ENCODE measurements at places on chromosomes 7 and 10. TPM values are rescaled to one million over a fixed set of nuclear protein-coding genes. Genes with fewer than 3 reads are reported as not detected.

DNA sequence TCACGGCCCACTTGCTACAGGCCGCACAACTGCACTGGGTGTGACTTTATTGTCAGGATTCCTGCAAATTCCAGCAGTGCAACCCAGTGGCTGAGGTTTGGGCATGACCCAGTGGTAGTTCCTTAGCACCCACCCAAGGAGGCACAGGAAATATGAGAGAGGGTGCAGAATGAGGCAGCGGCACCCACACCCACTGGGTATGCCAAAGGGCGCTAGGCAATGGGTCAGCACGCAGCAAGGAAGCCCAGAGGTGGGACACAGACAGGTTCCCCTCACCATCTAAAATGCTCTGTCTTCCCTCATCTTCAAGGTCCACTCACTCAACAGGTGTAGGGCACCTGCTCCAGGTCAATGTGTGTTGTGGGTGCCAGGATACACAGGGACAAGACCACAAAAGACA lies 357.8 kb upstream of the MKI67 start:
- H3K27me3 ChIP-seq: no peaks in the 10 kb centered on the region
- DNase-seq: no peak
- H3K27ac ChIP-seq: no peak overlapping the region
- H3K36me3 ChIP-seq: no peaks in the 10 kb centered on the region
- H3K4me1 ChIP-seq: no peaks in the 10 kb centered on the region

GRCh38 chr10:110962443-110962842 lies 43.0 kb downstream of the SHOC2 start:
- H3K27ac ChIP-seq: no peak overlapping the region
- no peak overlapping the region for H3K4me3 ChIP-seq
- no peak for DNase-seq
- H3K36me3 ChIP-seq: no peaks in the 10 kb centered on the region
- H3K4me1 ChIP-seq: peaks cover 6% of the 10 kb centered on the region

KMT2E gene
- total RNA-seq: 215 TPM

GRCh38 chr7:22660732-22661131 lies 66.3 kb upstream of the IL6 start:
- H3K4me3 ChIP-seq: no peak overlapping the region
- H3K27me3 ChIP-seq: no peaks in the 10 kb centered on the region

CFAP43 gene
- total RNA-seq: not detected

FAM237B gene
- not detected for total RNA-seq

- peaks cover 3% of the 10 kb centered on the region for H3K36me3 ChIP-seq
- H3K27me3 ChIP-seq: no peaks in the 10 kb centered on the region
- no peak for DNase-seq
- H3K4me3 ChIP-seq: no peak overlapping the region
- H3K4me1 ChIP-seq: no peaks in the 10 kb centered on the region
Measured at GRCh38 chr10:60574388-60574787, 184.7 kb upstream of the ANK3 start.

- no peak within 1 kb of the TSS for H3K4me3 ChIP-seq
- no peaks in the 10 kb centered on the region for H3K27me3 ChIP-seq
- no peaks in the 10 kb centered on the region for H3K4me1 ChIP-seq
- H3K36me3 ChIP-seq: no peaks in the 10 kb centered on the region
- H3K27ac ChIP-seq: no peak within 1 kb of the TSS
- DNase-seq: no peak
Measured at GRCh38 chr7:98617051-98617959, at the start of gene NPTX2. NPTX2 (plus strand) TSS chr7:98617285; CDS start chr7:98617462, 177 bp downstream.

PRKG1 gene
- total RNA-seq: not detected

CLDN3 gene
- total RNA-seq: not detected

DNA sequence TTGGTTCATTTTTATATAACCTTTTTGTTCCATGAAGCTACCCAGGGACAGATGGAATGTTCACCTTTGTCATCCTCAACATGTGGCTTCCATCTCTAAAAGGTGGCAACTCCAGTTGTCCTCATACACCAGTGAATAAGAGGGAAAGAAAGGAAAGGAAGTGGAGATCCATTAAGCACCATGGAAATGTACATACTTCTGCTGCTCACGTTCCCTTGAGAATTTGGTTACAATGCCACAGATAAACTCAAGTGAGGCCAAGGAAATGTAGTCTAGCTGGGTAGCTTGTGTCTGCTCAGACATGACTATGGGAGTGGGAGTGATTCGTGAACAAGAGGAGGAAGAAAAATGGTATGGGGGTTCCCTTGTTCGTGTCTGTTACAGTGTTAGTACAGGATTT lies 237.1 kb upstream of the FAM3C start:
- DNase-seq: no peak
- no peaks in the 10 kb centered on the region for H3K4me1 ChIP-seq
- H3K27me3 ChIP-seq: no peaks in the 10 kb centered on the region
- no peak overlapping the region for H3K4me3 ChIP-seq

- no peak overlapping the region for H3K27ac ChIP-seq
- H3K4me1 ChIP-seq: no peaks in the 10 kb centered on the region
- H3K27me3 ChIP-seq: no peaks in the 10 kb centered on the region
- no peak overlapping the region for H3K4me3 ChIP-seq
- H3K36me3 ChIP-seq: no peaks in the 10 kb centered on the region
Measured at GRCh38 chr7:13641714-13642113, 347.8 kb downstream of the ETV1 start.

DNA sequence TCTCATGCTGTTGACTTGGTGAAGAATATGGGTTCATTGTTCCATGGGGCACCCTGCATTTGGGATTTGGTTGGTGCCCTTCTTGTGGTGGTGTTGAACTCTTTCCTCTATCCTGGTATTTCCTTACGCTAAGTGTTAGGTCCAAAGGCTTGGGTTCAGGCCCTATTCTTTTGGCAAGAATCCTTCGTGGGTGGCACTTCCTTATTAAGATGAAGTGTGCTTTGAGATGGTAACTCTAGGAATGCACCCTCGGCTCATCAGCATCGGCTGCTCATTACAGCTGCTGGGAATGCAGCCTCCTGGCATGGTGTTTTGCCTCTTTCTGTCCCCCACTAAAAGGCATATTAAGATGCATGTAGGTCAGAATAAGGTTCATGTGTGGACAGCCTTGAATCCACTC lies 380.7 kb downstream of the RPS24 start:
- H3K27ac ChIP-seq: no peak overlapping the region
- no peaks in the 10 kb centered on the region for H3K27me3 ChIP-seq

DNA sequence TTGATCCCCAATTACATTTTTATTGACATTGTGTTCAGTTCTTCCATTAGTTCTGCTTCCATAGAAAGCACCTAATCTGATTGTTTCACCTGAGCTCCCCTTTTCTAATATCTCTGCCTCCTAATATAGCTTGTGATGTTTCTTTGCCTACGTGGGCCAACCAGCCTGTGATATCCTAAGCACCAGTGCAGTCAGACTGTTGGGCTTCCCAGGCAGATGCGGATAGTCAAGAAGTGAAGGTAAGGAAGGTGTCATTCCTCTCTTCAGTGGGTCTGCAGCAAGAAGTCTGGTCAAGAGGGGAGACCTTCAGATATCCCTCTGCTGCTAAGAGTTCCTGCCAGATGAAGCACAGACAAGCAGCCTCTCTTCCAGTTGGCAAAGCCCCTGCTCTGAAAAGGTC lies 16.2 kb upstream of the DGKI start:
- H3K27ac ChIP-seq: no peak overlapping the region
- H3K27me3 ChIP-seq: no peaks in the 10 kb centered on the region
- H3K4me1 ChIP-seq: no peaks in the 10 kb centered on the region

HECTD2 gene
- 2.0 TPM for total RNA-seq

GRCh38 chr7:1675036-1675671 lies 5.1 kb downstream of the ELFN1 start:
- H3K27ac ChIP-seq: no peak overlapping the region
- H3K4me3 ChIP-seq: no peak overlapping the region
- no peaks in the 10 kb centered on the region for H3K36me3 ChIP-seq
- no peaks in the 10 kb centered on the region for H3K27me3 ChIP-seq

DTX2 gene
- total RNA-seq: 43.8 TPM

RALA gene
- total RNA-seq: 27.6 TPM

- H3K4me1 ChIP-seq: peaks cover 48% of the 10 kb centered on the region
- no peak for DNase-seq
- H3K27me3 ChIP-seq: no peaks in the 10 kb centered on the region
- H3K4me3 ChIP-seq: no peak overlapping the region
Measured at GRCh38 chr10:62856021-62856420, 39.9 kb upstream of the EGR2 start.

KLF14 gene
- total RNA-seq: 0.37 TPM

DNA sequence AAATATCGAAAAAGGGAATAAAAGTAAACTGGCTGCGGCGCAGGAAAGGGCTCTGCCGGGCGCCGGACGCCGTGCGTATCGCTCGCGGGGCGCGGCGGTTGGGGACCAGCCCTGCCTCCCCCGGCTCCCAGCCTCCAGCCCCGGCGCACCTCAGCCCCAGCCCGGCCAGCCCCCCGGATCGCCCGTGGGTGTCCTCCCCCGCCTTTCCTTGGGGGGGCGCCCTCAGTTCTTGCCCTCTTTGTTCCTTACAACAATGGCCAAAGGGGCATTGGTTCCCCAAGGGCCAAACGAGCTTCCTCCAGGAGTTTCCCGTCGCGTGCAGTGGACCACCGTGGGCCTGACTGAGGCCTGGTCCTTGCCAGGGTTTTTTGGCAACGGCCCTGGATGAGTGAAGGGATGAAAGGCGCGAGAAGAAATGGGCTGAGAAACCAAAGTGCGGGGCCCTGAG lies 1.2 kb downstream of the MACROH2A2 start:
- H3K36me3 ChIP-seq: no peaks in the 10 kb centered on the region
- no peak overlapping the region for H3K4me3 ChIP-seq
- H3K27me3 ChIP-seq: peaks cover 11% of the 10 kb centered on the region
- DNase-seq: no peak
- peaks cover 3% of the 10 kb centered on the region for H3K4me1 ChIP-seq

VENTX gene
- total RNA-seq: not detected

CTTNBP2 gene
- not detected for total RNA-seq

EXOC6 gene
- total RNA-seq: 11.4 TPM

SPACDR gene
- total RNA-seq: 2.2 TPM

GRCh38 chr7:149277871-149278270 lies 15.9 kb downstream of the ZNF783 start:
- no peaks in the 10 kb centered on the region for H3K27me3 ChIP-seq
- no peak for DNase-seq
- no peak overlapping the region for H3K4me3 ChIP-seq
- no peak overlapping the region for H3K27ac ChIP-seq
- H3K36me3 ChIP-seq: peaks cover 16% of the 10 kb centered on the region
- H3K4me1 ChIP-seq: no peaks in the 10 kb centered on the region

DNA sequence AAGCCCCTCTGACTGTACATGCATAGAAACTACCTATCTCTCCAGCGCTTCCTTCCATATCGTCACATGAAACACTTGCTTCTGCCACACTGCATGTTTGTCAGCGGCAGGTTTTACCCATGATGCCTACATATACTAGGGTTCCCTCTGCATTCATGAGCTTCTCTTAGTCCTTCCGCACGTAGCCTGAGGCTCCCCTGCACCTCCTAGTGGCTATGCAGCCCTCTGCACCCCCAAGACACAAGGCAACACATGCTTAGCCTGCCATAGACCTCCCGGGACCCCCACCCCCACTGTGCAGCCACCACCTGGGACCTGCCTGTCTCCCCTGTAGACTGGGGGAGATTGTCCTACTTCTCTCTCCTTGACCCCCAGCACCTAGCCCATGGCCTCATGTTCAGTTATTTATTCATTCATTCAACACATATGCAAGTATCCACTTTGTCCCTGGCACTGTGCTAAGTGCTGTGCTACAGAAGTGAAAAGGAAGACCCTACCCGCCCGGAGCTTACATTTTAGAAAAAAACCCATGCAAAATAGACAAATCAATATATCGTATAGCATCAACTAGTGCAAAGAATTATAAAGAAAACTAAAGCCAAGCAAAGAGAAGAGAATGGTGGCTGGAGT lies 23.5 kb downstream of the TMEM273 start:
- H3K4me1 ChIP-seq: no peaks in the 10 kb centered on the region
- H3K4me3 ChIP-seq: no peak overlapping the region
- H3K27ac ChIP-seq: no peak overlapping the region
- peak; percentile 42 for DNase-seq

NPFFR1 gene
- not detected for total RNA-seq

SFRP4 gene
- not detected for total RNA-seq

GPR26 gene
- total RNA-seq: not detected

NIPSNAP2 gene
- total RNA-seq: 37.8 TPM

DNA sequence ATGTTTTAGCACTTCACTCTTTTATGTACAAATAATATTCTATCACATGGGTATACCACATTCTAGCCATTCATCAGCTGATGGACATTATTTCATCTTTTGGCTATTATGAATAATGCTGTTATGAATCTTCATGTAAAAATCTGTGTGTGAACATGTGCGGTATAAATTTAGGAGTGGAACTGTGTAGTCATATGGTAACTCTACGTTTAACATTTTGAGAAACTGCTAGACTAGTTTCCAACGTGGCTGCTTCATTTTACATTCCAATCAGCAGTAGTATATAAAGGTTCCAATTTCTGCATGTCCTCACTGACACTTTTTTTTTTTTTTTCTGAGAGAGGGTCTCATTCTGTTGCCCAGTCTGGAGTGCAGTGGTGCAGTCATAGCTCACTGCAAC lies 8.3 kb downstream of the RAMP3 start:
- no peak overlapping the region for H3K27ac ChIP-seq
- H3K36me3 ChIP-seq: no peaks in the 10 kb centered on the region
- no peaks in the 10 kb centered on the region for H3K4me1 ChIP-seq
- H3K4me3 ChIP-seq: no peak overlapping the region
- DNase-seq: no peak
- no peaks in the 10 kb centered on the region for H3K27me3 ChIP-seq

GRCh38 chr10:70584909-70585544 lies 17.5 kb downstream of the PRF1 start:
- no peaks in the 10 kb centered on the region for H3K4me1 ChIP-seq
- H3K36me3 ChIP-seq: no peaks in the 10 kb centered on the region
- DNase-seq: no peak
- H3K27ac ChIP-seq: no peak overlapping the region
- H3K4me3 ChIP-seq: no peak overlapping the region

GLCCI1 gene
- total RNA-seq: 43.1 TPM

GRCh38 chr7:31160941-31161340 lies 108.8 kb downstream of the ADCYAP1R1 start:
- H3K36me3 ChIP-seq: no peaks in the 10 kb centered on the region
- no peaks in the 10 kb centered on the region for H3K4me1 ChIP-seq
- H3K27ac ChIP-seq: no peak overlapping the region

PNLIPRP3 gene
- not detected for total RNA-seq

NEUROG3 gene
- not detected for total RNA-seq

SPDYE8 gene
- not detected for total RNA-seq

DNA sequence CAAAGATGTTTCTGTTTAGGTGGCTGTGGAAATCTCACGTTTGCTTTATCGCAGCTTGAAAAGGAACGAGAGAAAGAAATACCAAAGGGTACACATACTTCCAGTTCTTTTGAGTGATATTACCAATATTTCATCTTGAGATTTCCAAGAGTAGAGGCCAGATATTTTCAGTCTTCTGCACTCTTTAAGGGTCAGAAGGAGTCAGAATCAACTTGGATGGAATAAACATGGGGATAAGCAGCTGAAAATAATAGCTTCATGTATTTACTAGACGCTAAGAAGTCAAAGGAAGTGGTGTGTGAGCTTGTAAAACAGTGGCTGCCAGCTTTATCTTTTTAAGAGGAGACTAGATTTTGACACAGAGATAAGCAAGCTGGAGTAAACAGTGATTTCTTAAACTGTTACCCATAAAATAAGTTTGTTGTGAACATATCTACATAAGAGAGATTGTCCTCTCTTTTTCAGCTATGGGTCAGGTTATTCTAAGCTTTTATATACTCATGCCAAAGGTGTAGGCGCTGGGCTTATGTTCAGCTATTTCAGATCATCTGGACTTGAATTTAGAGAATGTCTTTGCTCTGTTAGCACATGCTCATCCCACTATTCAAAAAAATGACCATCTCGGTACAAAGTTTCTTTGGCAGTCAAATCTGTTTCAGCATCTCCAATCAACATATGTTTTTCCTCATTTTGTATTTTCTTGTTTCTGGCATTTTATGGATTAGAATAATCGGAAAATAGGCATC lies 170.8 kb upstream of the TCF7L2 start:
- H3K27ac ChIP-seq: no peak overlapping the region
- no peaks in the 10 kb centered on the region for H3K4me1 ChIP-seq
- no peaks in the 10 kb centered on the region for H3K36me3 ChIP-seq
- DNase-seq: no peak
- no peaks in the 10 kb centered on the region for H3K27me3 ChIP-seq

Measured in naive thymus-derived CD4-positive, alpha-beta T cell (primary cell).